Omental fat pad (tissue), 4 donors: ENCODE measurements at places on chromosomes 1 and 21. TPM values are rescaled to one million over a fixed set of nuclear protein-coding genes. Genes with fewer than 3 reads are reported as not detected.

The MAN1C1 gene
- total RNA-seq, result 47.4 TPM

The FCMR gene
- total RNA-seq, result 8.5 TPM

The DCDC2B gene
- not detected for total RNA-seq

The CLCN6 gene
- 14.4 TPM for total RNA-seq

The SLC45A3 gene
- 2.4 TPM for total RNA-seq

The MX2 gene
- total RNA-seq, result 11.9 TPM

The HRNR gene
- not detected for total RNA-seq

The UBE2U gene
- total RNA-seq, result not detected

The MTOR gene
- total RNA-seq, result 44.8 TPM

The SEC16B gene
- 1.6 TPM for total RNA-seq

The HSD3B2 gene
- total RNA-seq, result not detected
